ENCODE measurements at places on chromosomes 5 and 9.

- DNase-seq, result no peak
These were observed 155.9 kb upstream of the PHYKPL start for GRCh38 chr5:178388386-178389025.

- no peak for DNase-seq
These were observed 7.3 kb upstream of the LMX1B start for GRCh38 chr9:126606483-126606870.

DNA sequence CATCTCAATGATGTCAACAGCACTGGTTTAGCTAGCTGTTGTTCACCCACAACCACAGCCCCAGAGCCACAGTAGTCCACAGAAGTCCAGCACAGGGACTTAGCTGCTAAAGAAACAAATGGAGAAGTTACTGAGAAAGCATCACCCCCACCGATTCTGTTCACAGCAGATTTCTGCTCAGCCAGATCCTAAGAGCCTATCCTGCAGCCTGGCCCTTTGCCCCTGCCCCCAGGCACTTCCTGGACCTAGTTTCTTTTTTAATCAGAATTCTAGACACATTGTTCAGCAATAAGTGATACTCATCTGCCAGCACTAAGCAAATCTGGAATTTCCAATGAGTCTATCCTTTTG lies 7.4 kb downstream of the B4GALT1 start:
- DNase-seq, result peak; percentile 69

DNA sequence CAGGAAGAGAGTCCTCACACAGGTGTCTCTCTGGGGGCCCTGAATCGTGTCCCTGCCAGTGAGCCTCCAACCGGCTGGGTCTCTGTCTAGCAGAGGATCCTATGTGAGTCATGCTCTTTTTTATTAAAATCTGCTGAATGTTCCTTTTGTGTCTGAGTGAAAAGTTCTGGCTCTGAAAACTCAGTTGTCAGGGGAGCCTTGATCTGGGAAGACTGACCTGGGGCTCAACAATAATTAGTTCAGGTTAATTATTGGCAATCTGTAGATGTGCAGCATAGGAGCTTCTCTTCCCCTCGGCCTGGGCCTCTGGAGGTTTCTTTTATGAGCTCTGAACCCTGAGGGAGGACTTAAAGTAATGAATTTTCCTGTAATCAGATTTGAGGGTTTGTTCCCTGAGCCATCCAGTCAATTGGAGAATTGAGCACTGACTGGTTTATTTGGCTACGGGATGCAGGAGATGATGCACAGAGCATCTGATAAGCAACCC lies 45.2 kb downstream of the ALG2 start:
- no peak for DNase-seq

GRCh38 chr9:134568811-134569210 lies 72.8 kb upstream of the COL5A1 start:
- DNase-seq, result no peak

- no peak for DNase-seq
These were observed 278.0 kb downstream of the ZSWIM6 start for GRCh38 chr5:61609840-61610677.

- no peak for DNase-seq
These were observed 577.4 kb downstream of the ISL1 start for GRCh38 chr5:51960617-51961121.

GRCh38 chr9:82613498-82613897 lies 449.4 kb downstream of the RASEF start:
- DNase-seq, result no peak
